ENCODE measurements at places on chromosomes 4 and X.

- DNase-seq, result no peak
Observed at GRCh38 chr4:48078862-48079655, 55.0 kb downstream of the TXK start.

- DNase-seq, result no peak
Observed at GRCh38 chr4:169968999-169969398, 57.2 kb downstream of the MFAP3L start.

GRCh38 chr4:23166919-23167318 is 474.2 kb downstream of the GBA3 start:
- no peak for DNase-seq

DNA sequence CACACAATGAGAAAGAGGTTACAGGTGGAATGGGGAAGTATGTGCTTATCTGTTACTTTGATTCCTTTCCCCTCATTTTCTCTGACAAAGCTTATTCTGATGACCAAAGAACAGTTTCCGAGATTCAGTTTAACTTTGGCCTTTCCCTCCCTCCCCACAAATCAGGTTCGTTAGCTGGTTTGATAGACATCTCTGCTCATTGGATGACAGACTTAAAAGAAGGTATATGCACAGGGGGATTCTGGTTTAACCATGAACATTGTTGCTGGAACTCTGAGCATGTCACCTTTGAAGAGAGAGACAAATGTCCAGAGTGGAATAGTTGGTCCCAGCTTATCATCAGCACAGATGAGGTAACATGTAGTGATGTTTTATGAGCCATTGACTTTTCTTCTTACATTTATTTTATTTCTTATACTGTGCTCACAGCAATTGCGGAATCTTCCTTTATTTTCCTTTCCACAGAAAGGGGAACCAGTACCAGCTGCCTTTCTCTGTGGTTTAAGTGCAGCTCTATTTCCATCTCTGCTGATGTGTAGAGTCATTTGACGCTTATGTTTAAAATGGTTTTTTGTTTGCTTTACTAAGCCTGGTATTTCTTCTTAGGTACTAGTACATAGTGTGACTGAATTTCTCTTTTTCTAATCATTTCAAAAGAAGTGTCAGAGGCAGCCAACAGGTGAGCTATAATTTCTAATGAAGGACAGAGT is 125.0 kb downstream of the AKAP4 start:
- DNase-seq, result no peak

DNA sequence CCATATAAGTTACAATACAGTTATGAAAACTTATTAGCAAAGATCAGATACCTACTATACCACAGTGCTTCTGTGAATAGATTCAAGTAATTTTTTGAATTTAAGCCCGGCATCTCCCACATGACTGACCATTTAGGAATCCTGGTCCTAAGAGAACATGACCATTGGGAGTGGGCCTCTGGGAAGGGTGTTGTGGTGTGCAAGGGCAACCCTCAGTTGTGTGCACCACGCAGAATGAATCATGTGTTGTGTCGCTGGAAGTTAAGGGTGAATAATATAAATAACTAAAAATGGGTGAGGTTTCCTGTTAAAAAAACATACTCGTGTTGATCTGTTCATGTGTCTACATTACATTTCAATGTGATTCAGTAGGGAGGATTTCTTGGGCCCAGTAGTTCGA is 15.5 kb downstream of the CPE start:
- DNase-seq, result no peak

DNA sequence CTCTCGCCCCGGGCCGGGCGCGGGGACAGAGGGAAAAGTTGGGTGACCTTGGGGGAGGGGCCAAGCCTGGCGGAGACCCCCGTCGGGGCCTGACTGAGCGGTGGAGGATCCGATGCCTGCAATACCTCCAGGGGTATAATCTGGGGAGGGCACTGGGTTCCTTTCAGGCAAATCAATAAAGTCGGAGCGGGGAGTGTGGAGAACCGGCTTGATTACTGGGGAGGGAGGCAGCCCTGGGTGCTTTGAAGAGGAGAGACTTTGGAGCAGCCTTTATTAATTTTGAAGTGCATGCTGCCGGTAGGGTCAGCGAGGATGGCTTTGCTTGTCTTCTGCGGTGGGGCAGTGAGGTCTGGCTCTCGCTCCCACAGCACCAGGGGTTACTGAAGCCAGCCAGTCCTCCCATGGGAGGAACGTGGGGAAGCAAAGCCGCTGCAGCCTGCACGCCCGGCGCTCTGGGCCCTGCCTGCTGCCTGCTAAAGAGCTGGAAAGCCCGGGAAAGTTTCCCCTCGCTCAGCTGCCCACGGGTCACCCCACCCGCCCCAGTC is 403 bp upstream of the LGI2 start:
- no peak for DNase-seq

DNA sequence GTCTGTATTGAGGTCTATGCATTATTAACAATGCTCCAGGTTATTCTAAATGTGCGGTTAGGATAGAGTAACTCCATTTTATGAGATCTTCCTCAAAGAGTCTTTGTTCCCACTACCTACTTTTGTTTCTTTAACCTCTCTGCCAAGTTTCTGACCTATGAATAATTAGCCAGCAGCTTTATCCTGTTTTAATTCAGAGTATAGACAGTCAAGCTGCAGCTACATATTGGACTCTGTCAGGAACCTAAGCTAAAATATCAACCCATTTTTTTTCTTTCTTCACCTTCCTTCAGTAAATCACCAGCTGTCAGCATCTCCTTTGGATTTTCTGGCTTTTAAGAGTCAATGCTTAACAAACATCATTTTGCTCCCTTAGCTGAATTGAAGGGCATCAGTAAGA is 72.3 kb downstream of the TMEM47 start:
- DNase-seq, result no peak

- peak; percentile 36 for DNase-seq
Observed at GRCh38 chr4:105966051-105966450, 70.8 kb downstream of the NPNT start.

DNA sequence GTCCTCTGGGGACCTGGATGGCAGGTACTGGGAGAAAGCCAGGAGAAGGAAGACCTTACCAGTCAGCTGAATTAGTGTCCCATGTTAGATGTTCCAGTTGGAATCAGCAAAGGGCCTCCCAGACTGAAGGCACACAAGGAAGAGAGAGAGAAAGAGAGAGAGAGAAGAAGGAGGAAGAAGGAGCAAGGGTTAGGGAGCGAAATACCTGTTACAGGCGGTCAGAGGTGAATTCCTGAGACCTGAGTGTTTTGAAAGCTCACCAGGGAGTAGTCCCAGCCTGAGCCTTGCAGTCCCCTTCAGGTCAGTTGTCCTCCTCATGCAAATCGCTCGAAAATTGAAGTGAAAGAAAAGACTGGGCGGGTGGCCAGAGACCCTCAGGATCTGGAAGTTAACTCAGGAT is 60.3 kb downstream of the USP11 start:
- no peak for DNase-seq

GRCh38 chr4:10664408-10664807 is 20.2 kb downstream of the CLNK start:
- peak; percentile 95 for DNase-seq

GRCh38 chr4:172838111-172838510 is 330.5 kb upstream of the GALNT7 start:
- DNase-seq, result no peak

GRCh38 chr4:38955957-38956356 is 76.3 kb downstream of the TMEM156 start:
- DNase-seq, result no peak

GRCh38 chr4:64200001-64200555 is 209.2 kb downstream of the TECRL start:
- DNase-seq, result no peak

DNA sequence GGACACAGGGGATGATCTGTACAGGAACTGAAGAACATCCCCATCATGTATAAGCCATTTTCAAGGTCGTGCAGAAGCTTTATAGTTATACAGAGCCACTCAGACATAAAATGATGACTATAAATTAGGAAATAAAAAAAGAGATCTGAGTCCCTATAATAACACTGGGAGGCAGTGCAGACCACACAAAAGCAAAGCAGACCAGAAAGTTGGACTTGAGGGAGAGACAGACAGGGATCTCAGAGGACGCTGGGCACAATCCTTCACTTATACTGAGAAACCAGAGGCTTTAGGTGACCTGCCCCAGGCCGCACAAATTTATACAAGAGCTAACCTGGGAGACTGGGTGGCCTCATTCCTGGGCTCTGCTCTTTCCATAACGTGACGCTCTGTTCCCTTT is 70.5 kb downstream of the HADH start:
- DNase-seq, result peak; percentile 49

DNA sequence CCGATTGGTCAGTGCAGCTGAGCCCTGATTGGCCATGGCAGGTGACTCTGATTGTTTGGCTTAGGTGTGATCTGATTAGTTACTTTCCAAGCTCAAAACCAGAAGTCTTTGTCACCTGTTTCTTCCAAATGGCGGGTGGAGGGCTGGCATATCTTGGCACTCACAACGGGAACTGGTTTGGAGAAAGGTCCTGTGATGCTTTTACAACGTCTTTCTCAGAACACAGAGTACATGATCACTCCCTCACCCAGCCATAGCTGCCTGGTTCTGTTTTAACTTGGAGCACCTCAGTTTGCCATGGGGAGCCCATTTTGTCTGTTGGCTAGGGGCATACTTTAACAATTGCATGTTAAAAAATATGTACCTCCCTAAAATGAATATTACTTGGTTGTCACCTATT is 13.0 kb upstream of the XK start:
- no peak for DNase-seq

DNA sequence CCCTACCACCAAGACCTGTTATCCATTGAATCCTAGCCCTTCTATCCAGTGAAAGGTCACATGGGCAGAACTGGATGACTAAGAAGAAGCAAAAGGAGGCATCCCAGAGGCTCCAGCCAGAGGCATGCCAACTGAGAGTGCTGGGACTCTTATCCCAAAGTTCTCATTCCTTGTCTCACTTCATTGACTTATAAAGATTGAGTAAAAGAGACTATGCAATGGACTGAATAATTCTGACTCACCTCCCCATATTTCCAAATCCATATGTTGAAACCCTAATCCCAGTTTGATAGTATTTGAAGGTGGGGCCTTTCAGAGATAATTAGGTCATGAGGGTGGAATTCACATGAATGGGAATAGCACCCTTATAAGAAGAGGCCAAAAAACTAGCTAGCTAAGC is 131.4 kb downstream of the COL25A1 start:
- no peak for DNase-seq

- no peak for DNase-seq
Observed at GRCh38 chr4:169956091-169956843, 69.9 kb downstream of the MFAP3L start.

GRCh38 chr4:184329659-184330400 is 112.2 kb upstream of the ENPP6 start:
- DNase-seq, result no peak

DNA sequence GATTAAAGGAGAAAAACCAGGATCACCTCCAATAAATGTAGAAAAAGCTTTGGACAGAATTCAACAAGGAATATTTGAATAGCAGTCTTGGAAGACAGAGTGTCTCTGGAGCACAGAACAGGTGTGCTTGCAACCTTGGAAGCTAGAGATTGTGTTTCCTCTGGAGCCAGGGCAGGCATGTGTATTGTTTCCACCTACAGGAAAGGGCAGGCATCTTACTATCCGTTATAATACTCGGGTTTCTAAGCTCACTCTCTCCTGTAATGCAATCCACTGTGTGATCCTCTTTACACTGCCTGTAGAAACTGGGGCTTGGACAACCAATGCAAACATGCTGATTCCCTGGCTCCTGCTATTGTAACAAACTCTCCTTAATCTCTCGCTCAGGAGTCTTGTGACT is 14.4 kb downstream of the CCDC110 start:
- no peak for DNase-seq

DNA sequence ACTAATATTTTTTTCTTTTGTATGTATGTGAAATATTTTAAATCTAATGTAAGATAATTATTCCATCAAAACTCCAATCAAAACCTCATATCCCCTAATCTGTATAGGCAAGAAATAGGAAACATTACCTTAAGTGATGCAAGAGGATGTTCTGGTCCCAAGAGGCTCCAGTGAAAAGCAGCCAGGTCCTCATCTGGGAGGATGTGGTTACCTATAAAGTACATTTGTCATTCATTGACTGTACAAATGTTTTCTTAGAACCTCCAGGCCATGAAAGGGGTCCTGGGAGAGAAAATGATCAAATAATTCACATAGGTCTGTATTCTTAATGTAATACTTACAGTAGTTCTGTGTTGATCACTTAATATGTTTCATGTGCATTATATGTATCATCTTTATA is 25.5 kb downstream of the FAM120C start:
- no peak for DNase-seq

DNA sequence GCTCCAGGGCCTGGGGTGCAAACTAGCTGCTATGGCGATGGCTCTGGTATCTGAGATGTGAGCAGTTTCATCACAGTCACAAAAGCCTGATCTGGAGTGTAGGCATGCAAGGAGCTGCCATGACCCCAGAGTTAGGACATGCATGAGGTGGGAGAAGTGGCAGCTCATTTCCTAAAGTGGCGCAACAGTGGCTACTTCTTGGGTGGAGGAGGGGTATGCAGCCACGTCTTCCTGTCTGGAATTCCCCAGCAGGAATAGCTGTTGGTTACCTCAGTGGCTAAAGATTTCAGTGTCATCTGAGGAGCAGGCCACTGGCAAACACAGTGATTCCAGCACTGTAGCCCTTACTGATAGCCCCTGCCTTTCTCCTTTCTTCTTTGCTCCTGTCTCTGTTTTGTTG is 1382.5 kb downstream of the C4orf33 start:
- no peak for DNase-seq

- no peak for DNase-seq
Observed at GRCh38 chr4:159151689-159152088, 48.8 kb downstream of the RAPGEF2 start.

DNA sequence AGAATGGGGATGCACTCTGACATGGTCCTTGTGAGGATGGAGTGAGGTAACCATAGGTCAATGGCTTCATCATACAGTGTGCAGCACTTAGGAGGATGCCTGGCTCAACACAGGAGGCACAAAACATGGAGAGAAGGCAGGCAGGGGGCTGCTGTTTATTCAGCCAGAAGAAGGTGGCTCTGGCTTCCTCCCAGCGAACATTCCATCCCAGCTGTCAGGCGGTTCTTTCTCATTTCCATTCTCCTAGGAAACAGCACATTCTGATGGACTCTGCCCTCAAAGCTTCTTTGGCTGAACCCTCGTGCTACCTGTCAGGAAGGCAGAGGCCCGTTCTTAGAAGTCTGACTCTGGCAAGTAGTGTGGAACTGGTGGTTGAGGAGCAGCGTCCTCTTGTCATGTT is 18.6 kb downstream of the STK32B start:
- DNase-seq, result no peak

GRCh38 chrX:91039777-91040176 is 394.9 kb upstream of the PABPC5 start:
- no peak for DNase-seq

GRCh38 chr4:112181358-112182000 is 36.2 kb downstream of the FAM241A start:
- DNase-seq, result no peak

DNA sequence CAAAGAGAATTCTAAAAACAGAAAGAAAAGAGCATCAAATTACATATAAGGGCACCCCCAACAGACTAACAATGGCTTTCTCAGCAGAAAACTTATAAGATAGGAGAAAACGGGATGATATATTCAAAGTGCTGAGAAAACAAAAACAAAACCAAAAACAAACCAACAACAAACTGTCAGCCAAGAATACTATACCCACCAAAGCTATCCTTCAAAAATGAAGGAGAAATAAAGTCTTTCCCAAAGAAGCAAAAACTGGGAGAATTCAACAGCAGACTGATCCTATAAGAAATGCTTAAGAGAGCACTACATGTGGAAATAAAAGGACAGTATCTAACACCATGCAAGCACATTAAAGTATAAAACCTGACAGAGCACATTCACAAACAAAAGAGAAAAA is 168.6 kb downstream of the NEK1 start:
- no peak for DNase-seq

GRCh38 chr4:28436191-28437080 is 1575.8 kb downstream of the STIM2 start:
- no peak for DNase-seq
